Stimulated activated CD8-positive, alpha-beta memory T cell treated with anti-CD3 and anti-CD28 coated beads, Interleukin-15, amount 100 ng/mL, for 48 hours (primary cell): ENCODE measurements at places on chromosomes 16 and 17.

- no peak for DNase-seq
These were observed 6.1 kb downstream of the CEP112 start for GRCh38 chr17:66185862-66186261.

- DNase-seq: no peak
These were observed 15.9 kb downstream of the B9D1 start for GRCh38 chr17:19346351-19347255.

DNA sequence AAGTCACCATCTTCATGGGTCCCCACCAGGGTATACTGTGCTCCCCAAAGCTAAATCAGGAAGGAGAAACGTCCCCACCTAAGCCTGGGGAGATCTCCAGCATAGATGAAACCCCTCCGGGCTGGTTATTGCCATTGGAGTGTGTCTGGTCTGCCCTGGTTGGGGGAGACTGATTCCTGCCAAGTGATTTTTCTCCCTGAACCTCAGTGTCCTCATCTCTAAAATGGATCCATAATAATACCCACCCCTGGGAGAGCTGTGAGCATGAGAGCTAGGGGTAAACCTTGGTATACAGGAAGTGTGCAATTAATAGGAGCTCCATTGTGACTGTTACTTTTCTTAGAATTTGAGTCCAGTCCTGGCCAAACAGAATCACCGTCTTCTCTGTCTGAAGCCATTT, 111.1 kb downstream of the CMIP start:
- no peak for DNase-seq

DNA sequence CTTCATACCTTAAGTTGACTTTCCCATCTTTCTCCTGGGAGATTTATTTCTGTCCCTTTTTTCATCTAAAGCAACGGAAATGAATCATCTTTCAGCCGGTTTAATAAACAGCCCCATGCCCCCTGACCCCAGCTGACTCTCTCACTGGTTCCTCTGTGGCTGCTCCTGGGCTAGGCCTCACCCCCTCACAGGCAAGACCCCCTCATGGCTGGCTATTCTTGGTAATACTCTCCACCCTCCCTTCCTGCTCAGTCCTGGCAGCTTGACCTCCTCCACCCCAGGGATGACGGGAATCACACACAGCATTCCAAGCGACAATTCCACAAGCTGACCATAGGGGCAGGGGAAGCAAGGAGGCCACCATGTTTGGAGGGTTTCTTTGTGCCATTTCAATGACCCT, 1.5 kb upstream of the ADAP2 start:
- DNase-seq: no peak

DNA sequence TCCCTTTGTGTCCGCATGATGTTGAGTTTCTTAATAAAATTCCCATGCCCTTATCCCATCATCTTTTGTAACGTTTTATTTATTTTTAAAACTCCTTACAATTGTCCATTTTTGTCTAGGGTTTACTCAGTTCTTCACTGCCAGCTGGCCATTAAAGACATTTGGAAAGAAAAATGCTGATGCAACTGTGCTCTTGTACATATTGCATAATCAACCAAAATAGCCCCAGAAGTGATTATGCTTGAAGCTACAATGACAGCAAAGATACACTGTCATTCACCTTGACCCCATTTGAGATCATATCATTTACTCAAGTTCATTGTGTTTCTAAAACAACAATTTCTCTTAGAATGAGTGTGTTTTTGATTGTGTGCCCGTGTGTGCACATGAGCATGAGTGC, 1074.6 kb upstream of the RBFOX1 start:
- DNase-seq: no peak

GRCh38 chr17:47281216-47281615, 27.6 kb downstream of the ITGB3 start:
- no peak for DNase-seq

GRCh38 chr17:6075050-6075449, 4.9 kb downstream of the WSCD1 start:
- no peak for DNase-seq

DNA sequence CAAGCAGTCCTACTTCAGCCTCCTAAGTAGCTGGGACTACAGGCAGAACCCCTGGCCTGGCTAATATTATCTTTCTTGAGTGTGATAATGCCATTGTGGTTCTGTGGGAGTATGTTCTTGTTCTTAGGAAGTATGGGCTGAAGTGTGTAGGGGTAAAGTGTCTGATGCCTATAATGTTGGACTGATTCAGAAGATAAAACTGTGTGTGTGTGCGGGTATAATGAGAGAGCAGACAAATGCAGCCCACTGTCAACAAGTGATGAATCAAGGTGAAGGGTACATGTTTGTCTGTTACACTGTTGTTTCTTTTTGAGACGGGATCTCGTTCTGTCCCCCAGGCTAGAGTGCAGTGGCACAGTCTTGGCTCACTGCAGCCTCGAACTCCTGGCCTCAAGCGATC, 127.5 kb downstream of the CLEC16A start:
- no peak for DNase-seq

DNA sequence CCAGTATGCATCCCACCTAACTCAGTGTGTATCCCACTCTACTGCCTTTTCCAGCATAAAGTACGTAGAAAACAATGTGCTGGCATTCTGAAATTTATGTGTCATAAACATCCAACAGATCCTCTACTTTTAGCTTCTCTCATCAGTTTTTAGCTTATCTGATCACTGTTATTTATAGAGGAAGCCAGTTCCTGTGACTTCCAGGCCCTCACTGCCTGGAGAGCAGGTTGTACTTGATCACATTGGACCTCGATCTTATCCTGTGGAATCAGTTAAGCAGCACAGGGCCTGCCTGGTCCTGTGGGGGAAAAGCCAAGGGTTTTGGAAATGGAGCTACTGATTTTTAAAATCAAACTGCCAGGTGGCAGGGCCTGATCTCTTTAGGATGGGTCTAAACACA, 30.8 kb downstream of the PRSS54 start:
- DNase-seq: no peak

DNA sequence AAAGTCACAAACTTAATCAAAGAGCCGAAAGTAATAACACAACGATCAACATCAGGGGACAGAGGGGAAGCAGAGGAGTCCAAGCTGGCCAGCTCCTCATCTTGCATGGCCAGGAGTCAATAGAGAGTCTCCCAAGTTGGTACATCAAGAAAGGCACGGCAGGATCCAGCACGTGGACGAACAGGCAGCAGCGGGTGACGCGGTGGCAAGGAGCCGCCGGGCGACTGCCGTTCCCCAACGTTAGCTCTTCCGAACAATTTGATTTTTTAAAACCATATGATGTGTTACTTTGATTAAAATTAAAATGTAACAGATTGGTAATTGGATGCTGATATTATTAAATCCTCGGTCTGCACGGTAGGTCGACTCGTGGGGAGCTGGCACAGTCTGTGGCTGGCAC, 81.8 kb upstream of the DOC2B start:
- no peak for DNase-seq

GRCh38 chr16:441447-441846, 16.0 kb downstream of the RAB11FIP3 start:
- no peak for DNase-seq

DNA sequence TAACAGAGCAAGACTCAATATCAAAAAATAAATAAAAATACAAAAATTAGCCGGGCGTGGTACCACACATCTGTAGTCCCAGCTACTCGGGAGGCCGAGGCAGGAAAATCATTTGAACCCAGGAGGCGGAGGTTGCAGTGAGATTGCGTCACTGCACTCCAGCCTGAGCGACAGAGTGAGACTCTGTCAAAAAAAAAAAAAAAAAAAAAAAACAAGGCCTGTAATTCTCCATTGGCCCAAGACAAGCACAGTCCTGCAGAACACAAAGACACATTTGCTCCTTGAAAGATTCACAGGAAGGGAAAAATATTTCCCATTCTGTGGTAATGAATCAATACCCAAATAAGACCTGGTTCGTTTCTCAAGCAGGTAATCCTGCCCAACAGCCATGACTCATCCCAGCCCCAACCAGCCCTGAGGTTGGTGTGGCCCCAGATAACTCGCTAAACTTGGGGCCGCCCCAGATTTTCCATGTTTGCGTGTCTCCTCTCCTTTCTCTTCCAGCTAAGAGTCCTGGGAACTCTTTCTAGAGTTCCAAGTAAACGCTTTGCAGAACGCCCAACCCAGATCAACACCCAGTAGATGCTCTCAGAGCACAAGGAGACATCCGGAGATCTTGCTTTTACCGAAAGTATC, 40.3 kb upstream of the SNN start:
- DNase-seq: no peak

DNA sequence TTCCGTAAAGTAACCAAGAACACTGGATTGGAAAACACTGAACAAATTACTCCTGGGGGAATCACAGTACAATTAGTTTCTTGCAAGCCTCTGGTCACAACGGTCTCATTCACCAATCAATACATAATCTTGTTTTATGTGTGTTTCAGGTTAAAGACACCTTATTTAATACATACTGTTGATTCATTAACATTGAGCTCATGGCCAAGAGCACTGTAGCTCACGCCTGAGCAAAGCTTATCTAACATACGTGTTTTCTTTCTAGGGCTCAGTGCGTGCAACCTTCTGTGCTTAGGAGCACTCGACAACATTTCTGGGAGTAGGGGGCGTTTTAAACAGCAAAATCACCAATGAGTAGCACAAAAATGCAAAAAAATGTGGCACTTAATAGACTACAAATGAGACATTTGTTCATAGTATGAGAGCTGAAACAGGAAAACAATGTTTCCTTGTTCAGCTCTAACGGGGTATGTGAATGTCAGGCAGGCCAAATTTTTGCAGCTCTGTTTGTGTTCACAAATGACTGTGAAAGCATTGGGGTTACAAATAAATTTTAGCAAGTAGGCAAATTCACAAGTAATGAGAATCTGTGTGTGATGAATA, 206.2 kb downstream of the CNTNAP4 start:
- DNase-seq: no peak

GRCh38 chr17:28405632-28406472, at the start of gene SLC46A1:
Gene SLC46A1 (minus strand): TSS chr17:28406212. CDS start chr17:28406114, 98 bp downstream.
- peak; percentile 55 for DNase-seq

- no peak for DNase-seq
These were observed 332.7 kb downstream of the ZFHX3 start for GRCh38 chr16:72715267-72715666.

DNA sequence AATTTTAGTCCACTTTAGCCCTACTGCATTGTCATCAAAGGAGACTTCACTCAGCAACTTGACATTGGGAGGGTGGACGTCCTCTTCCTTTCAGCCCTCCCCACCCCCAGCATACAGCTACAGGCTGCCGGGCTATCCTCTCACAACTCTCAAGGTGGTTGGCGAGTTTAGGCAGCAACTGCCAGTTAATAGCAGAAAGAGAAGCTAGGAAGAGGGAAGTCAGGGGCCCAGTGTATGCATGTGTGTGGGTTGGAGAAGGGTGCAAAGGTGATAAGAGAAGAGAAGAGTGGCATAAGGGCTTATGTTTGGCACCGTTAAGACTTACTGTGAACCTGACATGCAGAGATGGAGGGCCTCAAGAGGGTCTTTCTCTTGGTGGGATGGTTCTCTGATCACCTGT, 31.8 kb downstream of the CCL4 start:
- DNase-seq: no peak

DNA sequence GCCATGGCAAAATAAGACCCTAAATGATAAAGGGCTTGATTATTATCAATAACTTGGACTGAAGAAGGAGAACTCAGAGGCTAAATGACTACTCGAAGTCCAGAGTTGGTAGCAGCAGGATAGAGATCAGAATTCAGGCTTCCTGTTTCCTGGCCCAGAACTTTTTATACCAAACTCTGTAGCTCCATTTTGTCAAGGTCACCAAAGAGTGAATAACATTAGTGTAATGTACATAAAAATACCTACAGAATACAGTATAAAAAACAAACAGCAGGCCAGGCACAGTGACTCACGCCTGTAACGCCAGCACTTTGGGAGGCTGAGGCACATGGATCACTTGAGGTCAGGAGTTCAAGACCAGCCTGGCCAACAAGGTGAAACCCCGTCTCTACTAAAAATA, 79.0 kb downstream of the ARHGAP17 start:
- DNase-seq: no peak

DNA sequence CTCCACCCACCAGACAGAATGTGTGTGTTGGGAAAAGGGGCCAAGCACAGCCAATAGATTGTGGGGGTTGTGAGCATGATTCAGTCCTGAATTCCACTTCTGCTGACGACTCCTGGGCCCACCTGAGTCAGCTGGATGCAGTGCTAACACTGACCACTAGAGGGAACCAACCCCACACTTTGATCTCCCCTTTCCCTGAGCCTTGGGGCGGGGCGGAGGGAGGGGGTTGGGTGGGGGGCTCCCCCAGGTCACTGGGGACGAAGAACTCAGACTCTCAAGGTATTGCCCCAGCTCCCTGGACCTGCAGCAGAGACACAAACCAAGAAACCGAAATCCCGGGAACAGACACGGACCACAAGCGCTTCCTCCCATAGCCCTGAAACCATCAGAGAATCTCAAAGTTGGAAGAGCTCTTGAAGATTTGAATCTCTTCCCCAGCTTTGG, 621 bp upstream of the CSHL1 start:
- DNase-seq: peak; percentile 30

- DNase-seq: no peak
These were observed 17.6 kb upstream of the CYB5B start for GRCh38 chr16:69406780-69407331.

DNA sequence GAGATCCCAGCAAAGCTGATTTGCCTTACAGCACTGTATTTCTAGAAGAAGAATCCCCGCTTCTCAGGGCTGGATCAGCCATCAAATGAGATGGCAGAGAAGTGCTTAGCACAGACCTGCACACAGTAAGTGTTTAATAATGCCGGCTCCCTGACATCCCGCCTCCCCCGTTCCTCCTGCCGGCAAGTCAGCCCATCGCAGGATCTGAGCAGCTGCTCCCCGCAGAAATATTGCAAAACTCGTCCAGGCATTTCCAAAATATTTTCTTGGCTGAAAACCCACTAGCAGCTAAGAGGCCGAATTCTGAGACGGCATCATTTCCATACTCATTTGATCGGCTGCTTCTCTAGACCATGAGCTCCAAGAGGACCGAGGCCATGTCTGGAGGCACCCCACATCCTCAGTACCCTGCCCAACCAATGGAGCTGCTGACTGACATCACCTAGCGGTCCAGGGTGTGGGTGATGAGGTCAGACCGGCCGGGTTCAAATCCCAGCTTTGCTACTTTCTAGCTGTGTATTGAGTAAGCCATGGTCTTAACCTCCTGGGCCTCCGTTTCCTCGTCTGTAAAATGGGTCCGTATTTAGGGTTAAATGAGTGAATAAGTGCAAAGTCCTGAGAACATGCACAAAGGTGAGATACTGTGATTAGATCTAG, 251.5 kb downstream of the KATNIP start:
- DNase-seq: no peak

- DNase-seq: no peak
These were observed at the start of gene RAMP2 for GRCh38 chr17:42760652-42761581. Gene RAMP2 (plus strand): TSS chr17:42761227. CDS start chr17:42761262, 35 bp downstream.

- DNase-seq: no peak
These were observed 11.1 kb downstream of the UBE2O start for GRCh38 chr17:76441686-76442340.

- DNase-seq: peak; percentile 62
These were observed 15.5 kb upstream of the TFAP4 start for GRCh38 chr16:4288148-4288921.

DNA sequence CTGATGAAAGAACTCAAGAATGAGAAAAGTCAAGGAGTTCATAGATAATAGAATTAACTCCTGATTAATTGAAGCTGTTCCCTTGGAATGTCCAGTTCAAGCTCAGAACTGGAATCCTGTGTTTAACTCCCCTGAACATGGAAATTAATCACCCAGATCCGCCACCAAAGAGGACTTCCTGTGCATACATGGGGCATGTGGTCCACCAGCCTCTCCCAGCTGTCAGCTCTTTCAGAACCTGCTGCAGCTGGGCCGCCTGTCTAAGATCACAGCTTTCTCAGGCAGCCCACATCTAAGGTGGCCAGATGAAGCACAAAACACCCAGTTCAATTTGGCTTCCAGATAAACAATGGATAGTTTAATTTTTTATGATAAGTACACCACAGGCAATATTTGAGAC, 203.7 kb upstream of the COX10 start:
- DNase-seq: no peak
